ENCODE measurements at places on chromosomes 5 and 9.

GRCh38 chr9:95507464-95508241, 9.1 kb downstream of the PTCH1 start:
- DNase-seq: no peak

DNA sequence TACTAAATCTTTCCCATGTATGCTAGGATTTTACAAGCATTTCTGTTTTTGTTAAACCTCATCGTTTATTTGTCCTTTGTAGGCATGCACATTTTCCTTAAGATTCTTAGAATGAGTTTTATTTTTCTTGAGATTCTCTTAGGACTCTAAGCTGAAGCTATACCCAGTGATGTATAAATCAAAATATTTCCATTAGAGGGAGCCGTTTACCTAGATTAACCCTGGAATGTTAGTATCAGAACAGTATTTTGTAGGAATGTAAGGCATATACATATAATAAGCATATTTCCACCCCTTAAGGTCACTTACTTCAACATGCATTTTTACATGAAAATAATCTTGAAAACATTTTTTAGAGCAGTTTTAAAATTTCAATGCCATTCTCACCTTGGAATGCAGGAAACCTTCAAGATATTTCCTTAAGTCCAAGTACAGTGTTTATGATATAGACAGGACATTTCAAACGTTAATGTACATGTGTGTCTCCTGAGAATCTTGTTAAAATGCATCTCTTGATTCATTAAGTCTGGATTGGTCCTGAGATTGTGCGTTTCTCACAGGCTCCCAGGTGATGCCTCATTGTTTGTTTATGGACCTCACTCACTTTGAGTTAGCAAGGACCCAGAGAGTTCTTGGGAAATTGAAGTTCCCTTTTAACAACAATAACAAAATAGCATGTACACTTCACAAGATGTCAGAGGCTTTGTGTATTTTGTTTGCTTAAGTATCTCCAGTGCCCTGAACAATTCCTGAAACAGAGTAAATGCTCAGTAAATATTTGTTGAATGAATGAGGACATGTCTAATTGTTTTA, 34.9 kb upstream of the FCHO2 start:
- no peak for DNase-seq

DNA sequence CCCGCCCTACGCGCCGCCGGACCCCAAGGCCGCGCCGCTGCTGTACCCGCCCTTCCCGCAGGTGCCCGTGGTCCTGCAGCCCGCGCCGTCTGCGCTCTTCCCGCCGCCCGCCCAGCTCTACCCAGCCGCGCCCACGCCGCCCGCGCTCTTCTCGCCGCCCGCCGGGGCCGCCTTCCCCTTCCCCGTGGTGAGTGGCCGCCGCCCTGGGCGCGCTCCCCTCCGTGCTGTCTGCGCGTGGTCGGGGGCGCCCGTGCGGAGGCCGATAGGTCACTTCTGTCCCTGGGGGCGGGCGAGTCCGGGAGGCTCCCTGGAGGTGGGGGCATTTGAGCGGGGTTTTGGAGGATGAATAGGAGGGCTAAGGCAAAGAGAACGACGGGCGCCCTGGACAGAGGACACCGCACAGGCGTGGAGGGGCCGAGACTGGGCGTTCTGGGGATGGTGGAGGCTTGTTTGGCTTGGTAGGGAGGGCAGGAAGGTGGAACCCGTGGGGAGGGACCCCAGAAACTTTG, 9.6 kb downstream of the PRRT1B start:
- no peak for DNase-seq

- no peak for DNase-seq
Observed at GRCh38 chr9:124368692-124369091, 46.5 kb downstream of the PSMB7 start.

DNA sequence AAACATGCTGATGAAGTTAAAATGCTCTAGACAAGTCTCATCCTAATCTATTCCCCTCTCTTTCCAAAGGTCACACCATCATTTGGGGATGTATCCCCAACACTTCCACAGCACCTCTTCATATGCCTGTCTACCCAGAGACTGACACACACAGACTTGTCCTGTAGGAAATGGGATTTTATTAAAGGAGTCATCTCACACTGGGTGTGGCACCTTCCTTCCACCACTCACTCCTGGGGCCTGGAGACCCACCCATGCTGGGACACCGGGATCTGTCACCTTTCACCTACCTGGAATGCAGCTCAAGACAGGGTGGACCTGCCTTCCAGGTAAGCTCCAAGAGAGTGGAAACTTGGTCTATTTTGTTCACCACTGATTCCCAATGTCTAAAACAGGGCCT, 99.4 kb upstream of the HAND1 start:
- no peak for DNase-seq

DNA sequence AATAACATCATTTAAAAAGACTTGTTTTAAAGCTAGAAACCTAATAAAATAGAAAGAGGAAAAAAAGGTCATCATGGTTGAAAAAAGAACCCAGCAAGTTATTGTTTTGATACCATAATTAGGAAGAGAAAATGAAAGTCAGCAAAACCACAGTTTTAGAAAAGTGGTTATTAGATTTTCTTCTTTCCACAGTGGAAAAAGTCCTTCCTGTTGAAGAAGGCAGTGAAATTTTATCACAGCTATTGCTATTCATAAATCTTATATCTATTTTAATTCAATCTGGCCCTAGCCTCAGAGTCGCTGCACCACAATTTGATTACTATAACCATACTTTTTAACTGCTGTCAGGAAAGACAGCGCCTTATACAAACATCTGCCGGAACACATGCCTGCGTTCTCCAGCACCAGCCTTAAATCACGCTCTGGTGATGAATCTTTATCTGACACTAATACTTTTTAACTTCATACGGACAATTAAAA, 60.3 kb downstream of the MAPKAP1 start:
- DNase-seq: no peak

GRCh38 chr5:147179562-147180147, 55.2 kb upstream of the STK32A start:
- DNase-seq: no peak

- no peak for DNase-seq
Observed at GRCh38 chr5:83751201-83751600, 30.5 kb upstream of the HAPLN1 start.

- no peak for DNase-seq
Observed at GRCh38 chr5:66620711-66621110, 24.5 kb downstream of the MAST4 start.

- no peak for DNase-seq
Observed at GRCh38 chr5:123610209-123610608, 98.2 kb downstream of the CSNK1G3 start.

- no peak for DNase-seq
Observed at GRCh38 chr9:36503172-36504088, 69.3 kb upstream of the MELK start.

GRCh38 chr9:19552282-19553105, 143.7 kb downstream of the ACER2 start:
- no peak for DNase-seq

DNA sequence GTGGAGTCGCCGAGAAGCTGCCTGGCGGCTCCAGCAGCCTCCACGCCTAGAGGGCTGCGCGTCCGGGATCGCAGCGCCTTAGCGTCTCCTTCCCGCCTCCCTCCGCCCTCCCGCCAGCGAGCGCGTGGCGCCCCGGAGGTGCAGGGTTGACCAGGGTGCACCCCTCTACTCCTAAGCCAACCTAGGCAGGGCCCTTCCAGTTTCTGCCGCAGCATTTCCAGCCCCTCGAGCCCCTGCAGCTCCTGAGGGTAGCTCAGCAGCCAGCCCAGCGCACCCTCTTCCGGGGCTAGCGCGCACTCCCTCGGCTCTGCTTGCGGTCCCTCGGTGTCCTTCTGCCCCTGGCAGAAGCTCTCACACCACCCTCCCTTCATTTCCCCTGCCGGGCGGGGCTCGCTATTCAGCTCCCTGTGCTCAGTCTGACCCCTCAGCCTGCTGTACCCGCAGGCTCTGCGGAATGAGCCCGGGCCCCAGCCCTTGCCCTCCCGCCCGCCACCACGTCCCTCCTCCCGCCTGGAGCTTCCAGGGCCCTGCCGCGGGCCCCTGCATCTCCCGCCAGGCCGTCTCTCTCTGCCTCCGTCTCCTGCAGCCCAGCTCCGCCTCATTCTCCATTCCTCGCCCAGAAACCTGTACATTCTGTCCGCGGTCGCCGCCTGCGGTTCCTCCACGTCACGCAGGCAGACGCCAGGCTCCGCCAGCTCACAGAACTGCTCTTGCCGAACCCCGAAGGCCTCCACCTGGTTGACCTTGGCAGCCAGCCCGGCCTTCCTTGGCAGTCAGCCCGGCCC, 61.8 kb downstream of the SPATA31C2 start:
- DNase-seq: peak; percentile 5

Measured in activated T-helper 9 cell treated with anti-CD3 and anti-CD28 coated beads, Interleukin-2, amount 50 U/mL, for 16 hours (primary cell).